ENCODE measurements at places on chromosomes 16 and 17.

- peak; percentile 24 for DNase-seq
Observed at GRCh38 chr17:18319604-18320256, 4.6 kb downstream of the SMCR8 start.

- peak; percentile 6 for DNase-seq
Observed at GRCh38 chr17:15348021-15348420, 6.6 kb upstream of the TEKT3 start.

DNA sequence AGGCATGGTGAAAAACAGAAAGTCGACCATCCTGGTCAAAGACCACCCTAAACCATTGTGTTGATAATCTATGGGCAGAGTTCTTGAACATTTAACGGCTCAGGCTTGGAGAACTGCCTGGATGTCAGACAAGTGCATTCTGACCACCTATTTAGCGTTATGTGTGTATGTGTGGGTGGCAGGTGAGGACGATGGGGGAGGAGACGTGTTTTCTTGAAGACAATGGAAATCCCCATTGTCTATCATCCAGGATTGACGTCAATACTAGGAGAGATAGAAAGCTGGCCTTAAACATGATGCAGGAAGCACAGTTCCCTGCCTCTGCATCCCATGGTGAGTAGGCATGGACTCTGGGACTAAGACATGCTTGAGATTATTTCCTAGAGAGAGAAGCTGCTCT, 157.4 kb upstream of the MAF start:
- DNase-seq: no peak

DNA sequence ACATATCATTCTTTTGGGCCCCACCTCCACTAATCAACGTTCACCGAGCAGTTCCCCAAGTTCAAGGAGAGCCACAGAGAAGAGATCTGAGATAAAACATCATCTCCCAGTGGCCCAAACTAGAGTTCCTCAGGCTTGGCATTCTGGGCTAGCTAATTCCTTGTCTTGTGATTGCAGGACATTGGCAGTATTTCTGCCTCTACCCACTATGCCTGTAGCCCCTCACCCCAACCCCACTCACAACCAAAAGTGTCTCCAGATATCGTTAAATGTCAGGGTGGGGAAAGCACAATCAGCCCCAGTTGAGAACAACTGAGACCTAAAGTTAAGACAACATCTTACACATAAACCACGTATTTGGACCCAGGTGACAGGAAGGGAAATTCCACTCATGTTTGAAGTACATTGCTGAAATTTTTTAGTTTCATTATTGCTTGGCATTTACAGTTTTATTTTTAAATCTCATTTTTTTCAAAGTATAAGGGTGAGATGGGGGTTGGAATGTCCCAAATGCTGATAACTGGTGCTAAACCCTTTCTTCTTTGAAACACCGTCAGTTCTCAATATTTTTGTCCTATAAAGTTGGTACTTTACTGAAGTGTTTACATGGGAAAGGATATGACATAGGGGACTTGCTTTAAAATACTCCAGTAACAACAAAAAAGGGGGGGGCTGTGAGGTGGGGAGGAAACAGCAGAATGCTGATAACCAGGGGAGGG, 13.6 kb downstream of the ZC3H7A start:
- no peak for DNase-seq

GRCh38 chr17:76050538-76051467, 21.5 kb downstream of the SRP68 start:
- DNase-seq: no peak

GRCh38 chr16:87712184-87712762, 53.5 kb downstream of the KLHDC4 start:
- DNase-seq: no peak

DNA sequence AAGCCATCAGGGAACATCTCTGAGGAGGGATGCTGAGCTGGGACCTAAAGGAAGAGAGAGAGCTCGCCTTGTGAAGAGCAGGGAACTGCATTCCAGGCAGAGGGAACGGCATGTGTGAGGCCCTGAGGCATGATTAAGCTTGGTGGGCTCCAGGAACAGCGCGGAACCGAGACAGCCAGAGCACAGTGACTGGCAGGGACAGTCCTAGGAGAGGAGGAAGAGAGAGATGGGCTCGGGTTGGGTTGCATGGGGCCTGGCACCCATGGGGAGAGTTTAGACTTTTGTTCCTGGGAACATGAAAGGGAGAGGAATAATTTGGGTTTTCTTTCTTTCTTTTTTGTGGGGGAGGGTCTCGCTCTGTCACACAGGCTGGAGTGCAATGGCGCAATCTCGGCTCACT, 39.2 kb upstream of the CPNE2 start:
- DNase-seq: no peak

- no peak for DNase-seq
Observed at GRCh38 chr16:49858200-49859124, 2.5 kb upstream of the ZNF423 start.
